Substantia nigra (tissue), 51 donors: ENCODE measurements at places on chromosomes 2 and 18.

DNA sequence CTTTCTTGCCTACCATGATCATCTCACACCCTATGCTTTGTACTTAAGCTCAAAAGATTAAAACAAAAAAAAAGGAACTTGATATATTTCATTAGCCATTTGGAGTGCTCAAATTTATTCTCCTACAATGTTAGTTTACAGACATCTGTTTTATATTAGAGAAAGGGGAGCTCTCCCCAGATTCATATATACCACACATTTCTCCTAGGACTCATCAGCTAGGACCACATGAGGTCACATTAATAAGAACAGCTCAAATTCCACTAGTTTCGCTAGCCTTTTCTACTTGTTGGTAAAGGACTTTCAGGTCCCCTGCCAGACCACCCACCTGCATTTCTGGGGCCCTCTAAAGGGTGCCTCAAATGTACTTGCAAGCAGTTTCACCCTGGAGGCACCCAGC, 151.2 kb upstream of the MMADHC start:
- DNase-seq = no peak

- no peak for DNase-seq
These were observed 8.6 kb upstream of the CRYBA2 start for GRCh38 chr2:219001577-219002394.

GRCh38 chr2:88176352-88176984, 6.3 kb downstream of the THNSL2 start:
- no peak for DNase-seq

GRCh38 chr2:231360401-231360800, 35.1 kb upstream of the B3GNT7 start:
- DNase-seq = no peak

GRCh38 chr2:237221443-237221842, 135.8 kb downstream of the COPS8 start:
- no peak for DNase-seq

DNA sequence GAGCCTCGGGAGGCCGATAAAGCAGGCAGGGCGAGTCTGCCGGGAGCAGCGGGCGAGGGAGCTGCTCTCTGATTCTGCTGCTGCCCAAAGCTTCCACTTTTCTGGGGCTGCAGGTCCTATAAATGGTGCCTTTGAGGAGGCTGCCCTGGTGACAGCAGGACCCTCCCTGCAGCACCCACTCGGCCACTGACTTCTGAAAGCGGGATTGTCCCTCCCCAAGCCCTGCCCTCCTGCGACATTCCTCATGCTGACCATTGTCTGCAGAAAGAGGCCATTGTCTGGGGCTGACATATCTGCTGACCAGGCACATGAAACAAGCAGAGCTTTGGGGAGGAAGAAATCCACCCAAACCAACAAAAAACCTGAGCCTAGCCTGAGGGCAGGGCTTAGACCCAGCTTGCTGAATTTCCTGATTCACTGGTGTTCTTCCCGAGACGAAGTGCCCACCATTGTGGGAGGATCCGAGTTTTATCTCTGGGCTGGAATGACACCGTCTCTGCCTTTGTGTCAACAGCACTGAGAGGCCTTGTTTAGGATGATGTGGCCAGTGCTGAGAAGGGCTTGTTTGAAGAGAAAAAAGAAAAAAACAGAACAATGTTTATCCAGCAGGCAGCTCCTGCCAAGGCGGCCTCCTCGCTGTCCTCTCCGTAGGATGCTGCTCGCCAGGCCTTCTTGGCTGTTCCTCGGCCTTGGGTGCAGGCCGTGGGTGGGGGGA, 129.7 kb downstream of the MYCN start:
- peak; percentile 81 for DNase-seq

DNA sequence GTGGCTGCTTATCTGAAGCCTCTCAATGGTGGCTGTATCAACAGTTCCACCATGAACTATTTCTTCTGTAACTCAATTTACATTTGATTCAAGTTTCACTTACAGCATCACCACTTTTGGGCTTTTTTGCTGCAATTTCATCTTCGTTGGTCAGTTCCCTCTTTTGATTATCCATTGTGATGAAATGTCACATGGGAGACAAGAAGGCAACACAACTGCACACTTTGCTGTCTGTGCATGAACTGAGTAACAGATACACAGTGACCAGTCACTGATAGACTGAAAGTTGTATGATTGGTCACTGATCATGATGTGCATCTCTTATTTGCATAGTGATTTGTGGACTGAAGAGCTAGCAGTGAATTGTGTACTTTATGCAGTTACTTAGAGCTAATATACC, 130.7 kb upstream of the RNF152 start:
- DNase-seq = no peak
